Stimulated activated CD8-positive, alpha-beta memory T cell treated with anti-CD3 and anti-CD28 coated beads, Interleukin-4, amount 100 ng/mL, for 1 hour (primary cell): ENCODE measurements at places on chromosomes 5 and 9.

GRCh38 chr9:87233899-87234455 lies 263.7 kb upstream of the DAPK1 start:
- DNase-seq = no peak

- DNase-seq = no peak
These were observed 21.2 kb downstream of the MAST4 start for GRCh38 chr5:66617226-66617861.

- DNase-seq = no peak
These were observed 17.5 kb upstream of the SHB start for GRCh38 chr9:38086496-38086895.

DNA sequence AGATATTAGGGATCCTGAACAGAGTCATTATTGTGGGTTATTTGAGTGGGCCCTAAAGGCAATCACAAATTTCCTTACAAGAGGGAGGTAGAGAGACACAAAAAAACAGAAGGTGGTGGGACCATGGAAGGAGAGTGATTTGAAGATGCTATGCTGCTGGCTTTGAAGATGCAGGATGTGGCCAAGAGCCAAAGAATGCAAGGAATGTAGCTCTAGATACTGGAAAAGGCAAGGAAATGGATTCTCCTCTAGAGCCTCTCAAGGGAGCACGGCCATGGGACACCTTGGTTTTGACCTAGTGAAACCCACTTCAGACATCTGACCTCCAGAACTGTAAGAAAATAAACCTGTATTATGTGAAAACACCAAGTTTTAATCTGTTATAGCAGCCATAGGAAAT lies 53.8 kb downstream of the TTC39B start:
- DNase-seq = no peak

- no peak for DNase-seq
These were observed 393.7 kb upstream of the PDE4D start for GRCh38 chr5:60287174-60287771.

GRCh38 chr9:114383521-114384231 lies 4.1 kb downstream of the AKNA start:
- DNase-seq = no peak

- DNase-seq = no peak
These were observed 761 bp downstream of the REEP2 start for GRCh38 chr5:138439477-138440158.

GRCh38 chr5:10729320-10730042 lies 31.6 kb downstream of the DAP start:
- DNase-seq = no peak

DNA sequence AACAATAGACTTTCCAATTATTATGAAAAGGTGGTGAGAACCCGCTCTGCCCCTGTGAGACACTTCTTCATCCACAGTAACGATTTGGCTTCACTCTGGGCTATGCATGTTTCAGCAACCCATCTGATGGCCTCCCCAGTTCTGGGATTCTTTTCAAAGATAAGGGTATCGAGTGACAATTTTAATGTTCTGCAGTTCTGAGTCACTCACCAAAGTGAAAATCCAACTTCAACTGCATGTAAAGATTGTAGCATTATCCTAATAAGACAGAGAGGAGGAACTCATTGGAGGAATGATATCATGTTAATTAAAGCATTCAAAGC lies 1078.3 kb upstream of the SEMA6A start:
- DNase-seq = no peak

DNA sequence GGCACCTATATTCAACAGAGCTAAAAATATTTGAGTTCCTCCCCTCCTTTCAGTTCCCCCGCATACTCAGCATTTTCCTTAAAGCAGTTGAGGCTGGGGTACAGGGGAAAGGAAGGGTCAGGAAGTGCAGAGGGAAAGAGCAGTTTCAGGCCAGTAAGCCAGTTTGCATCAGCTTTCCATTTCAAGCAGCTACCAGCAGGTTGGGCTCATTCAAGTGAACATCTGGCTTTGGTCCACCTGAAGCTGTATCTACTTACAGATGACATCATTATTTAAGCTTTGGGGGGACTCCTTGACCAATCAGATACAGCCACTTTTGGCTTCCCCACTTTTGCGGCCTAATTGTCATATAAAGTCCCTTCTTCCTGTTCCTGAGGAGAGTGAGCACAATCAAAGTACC lies 8.2 kb upstream of the ACO1 start:
- DNase-seq = no peak

GRCh38 chr9:9246726-9247125 lies 1366.1 kb downstream of the PTPRD start:
- DNase-seq = no peak

GRCh38 chr9:35114840-35115628 lies 628 bp downstream of the ATOSB start:
- DNase-seq = no peak

- DNase-seq = no peak
These were observed 21.3 kb upstream of the ERMP1 start for GRCh38 chr9:5854063-5854790.
